ENCODE measurements at places on chromosomes 5 and 9.

DNA sequence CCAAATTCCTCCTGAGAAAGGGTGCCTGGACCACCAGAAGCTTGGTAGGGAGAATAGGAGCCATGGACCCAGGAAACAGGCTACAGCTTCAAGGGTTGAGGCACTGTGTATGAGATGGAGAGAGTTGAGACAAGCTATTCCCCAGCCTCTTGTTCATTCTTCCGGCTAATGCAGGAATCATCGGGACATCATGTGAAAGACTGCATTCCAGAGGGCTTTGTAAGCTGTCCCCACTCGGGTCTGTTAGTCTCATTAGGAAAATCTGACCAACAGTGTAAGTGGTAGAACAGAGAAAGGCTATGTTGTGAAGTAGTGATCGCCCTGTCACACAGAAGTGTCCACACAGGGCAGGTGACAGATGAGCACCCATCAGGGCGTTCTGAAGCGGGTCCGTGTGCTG, 81.4 kb downstream of the GABBR2 start:
- H3K4me1 ChIP-seq: peaks cover 3% of the 10 kb centered on the region
- no peak overlapping the region for H3K4me3 ChIP-seq
- DNase-seq: no peak
- H3K27me3 ChIP-seq: no peaks in the 10 kb centered on the region
- H3K36me3 ChIP-seq: no peaks in the 10 kb centered on the region
- no peak overlapping the region for H3K27ac ChIP-seq

GRCh38 chr9:32371279-32371678, 13.2 kb upstream of the ACO1 start:
- DNase-seq: no peak
- no peaks in the 10 kb centered on the region for H3K4me1 ChIP-seq
- no peaks in the 10 kb centered on the region for H3K36me3 ChIP-seq
- no peak overlapping the region for H3K4me3 ChIP-seq
- H3K27me3 ChIP-seq: no peaks in the 10 kb centered on the region

- no peaks in the 10 kb centered on the region for H3K36me3 ChIP-seq
- H3K27ac ChIP-seq: no peak overlapping the region
- peaks cover 10% of the 10 kb centered on the region for H3K27me3 ChIP-seq
Measured at GRCh38 chr5:154546719-154547118, 68.7 kb upstream of the HAND1 start.

DNA sequence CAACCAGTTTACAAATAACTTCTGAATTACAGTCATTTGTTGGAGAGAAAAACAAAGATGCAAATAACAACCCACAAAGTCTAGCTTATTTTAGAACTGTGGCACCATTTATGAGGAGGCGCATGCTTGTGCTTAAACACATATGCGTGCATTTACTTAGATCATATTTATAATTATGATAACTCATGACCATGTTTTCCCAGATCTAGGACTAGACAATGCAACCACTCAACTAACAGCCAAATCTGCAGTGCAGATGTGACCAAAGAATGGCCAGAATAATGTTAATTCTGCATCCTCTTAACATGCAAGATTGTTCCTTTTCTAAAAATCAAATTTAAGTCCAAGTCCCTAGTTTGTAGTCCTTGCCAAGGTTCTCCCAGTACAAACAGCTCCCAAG, 167.3 kb upstream of the FST start:
- no peak for DNase-seq
- no peak overlapping the region for H3K4me3 ChIP-seq
- no peaks in the 10 kb centered on the region for H3K36me3 ChIP-seq

DNA sequence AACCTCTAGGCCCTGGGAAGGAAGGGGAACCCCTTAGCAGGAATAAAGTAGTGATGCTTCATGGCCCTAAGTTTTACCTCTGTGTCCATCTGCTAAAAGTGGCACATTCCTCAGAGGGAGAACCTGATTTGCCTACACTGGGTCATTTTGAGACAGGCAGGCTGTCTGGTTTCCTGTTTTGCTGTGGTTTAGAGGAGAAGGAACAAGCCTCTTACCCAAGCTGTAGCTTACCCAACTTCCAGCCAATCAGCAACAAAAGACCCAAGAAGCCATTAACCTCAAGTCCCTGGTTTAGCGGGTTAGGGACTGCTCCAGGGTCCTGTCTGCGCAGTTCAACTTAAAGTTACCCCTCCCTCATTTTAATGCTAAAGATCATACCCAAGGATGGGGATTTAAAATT, 411.0 kb downstream of the MAT2B start:
- H3K4me1 ChIP-seq: peaks cover 6% of the 10 kb centered on the region
- no peaks in the 10 kb centered on the region for H3K27me3 ChIP-seq
- no peak for DNase-seq
- H3K36me3 ChIP-seq: no peaks in the 10 kb centered on the region
- H3K27ac ChIP-seq: no peak overlapping the region

DNA sequence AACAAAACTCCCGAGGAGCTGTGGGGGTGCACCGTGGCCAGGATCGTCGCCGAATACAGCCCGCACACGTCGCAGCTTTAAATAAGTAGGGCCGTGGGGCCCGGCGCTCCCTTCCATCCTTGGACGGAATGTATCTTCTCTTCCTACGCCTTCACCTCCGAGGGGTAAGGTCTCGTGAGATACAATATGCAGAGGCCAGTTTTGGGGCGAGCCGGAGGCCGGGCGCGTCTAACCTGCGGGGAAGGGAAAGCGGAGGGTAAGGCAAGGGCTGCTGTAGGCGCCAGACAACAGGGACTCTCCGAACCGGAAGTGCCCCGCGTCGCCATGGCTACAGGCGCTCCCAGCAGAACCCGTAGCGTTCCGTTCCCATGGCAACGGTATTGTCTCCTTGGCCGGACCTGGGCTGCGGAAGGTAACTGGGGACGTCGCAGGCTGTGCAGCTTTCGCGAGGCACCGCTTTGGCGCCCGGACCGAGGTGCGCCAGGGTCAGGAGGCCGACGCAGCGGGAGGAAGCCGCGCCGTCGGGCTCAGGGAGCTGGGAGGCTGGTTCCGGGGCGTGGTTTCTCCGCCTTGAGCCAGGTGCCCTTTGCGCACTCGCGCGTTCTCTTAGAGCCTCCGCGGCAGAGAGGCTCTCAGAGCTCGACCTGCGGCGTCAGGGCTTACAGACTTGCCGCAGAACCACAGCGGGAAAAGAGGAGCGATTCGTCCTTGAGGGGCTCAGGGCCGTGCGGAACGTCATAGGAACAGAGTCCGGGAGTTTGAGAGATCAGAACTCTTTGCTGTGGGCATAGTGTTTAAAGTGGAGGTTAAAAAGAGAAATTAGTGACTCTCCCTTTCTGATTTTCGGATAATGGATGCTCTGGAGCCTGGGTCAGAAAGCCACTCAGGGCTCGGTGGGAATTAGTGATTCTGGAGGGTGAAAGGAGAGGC, at the start of gene TTC23L:
TSS of gene TTC23L (plus strand) at position 380 of the 930 bp plus-strand sequence. CDS start 1,508 bp downstream, outside the sequence.
- peaks cover 5% of the 10 kb centered on the region for H3K4me1 ChIP-seq
- peak within 1 kb of the TSS; percentile 79 for H3K27ac ChIP-seq
- H3K4me3 ChIP-seq: peak within 1 kb of the TSS; percentile 90
- DNase-seq: peak; percentile 90

DNA sequence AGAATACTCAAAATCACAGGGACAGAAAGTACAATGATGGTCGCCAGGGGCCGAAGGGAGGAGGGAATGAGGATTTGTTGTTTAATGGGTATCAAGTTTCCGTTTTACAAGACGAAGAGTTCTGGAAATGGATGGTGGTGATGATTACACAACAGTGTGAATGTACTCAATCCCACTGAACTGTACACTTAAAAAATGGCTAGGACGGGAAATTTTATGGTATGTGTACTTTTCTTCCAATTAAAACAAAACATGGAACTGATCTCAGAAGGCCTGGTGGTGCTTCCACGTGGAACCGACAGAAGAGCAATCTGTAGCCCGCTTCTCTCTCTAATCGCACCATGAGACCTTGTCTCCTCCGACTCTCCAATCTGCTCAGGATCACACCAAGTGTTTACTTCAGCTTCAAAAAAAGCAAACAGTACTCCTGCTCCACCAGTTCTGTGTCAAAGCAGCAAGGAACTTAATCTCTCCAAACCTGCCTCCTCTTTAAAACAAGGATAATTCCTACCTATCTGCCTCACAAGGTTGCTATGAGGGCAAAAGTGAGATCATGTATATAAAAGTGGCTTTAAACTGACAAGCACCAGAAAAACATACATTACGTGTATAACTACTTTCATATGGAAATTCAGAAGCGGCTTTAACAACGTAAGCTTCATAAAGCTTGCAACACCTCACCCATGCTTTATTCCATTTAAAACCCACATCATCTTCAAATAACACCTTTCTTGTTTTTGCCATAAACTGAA, 2.1 kb downstream of the ECPAS start:
- H3K27ac ChIP-seq: peak overlapping the region; percentile 78
- H3K4me3 ChIP-seq: peak overlapping the region; percentile 93
- no peak for DNase-seq
- peaks cover 19% of the 10 kb centered on the region for H3K4me1 ChIP-seq

DNA sequence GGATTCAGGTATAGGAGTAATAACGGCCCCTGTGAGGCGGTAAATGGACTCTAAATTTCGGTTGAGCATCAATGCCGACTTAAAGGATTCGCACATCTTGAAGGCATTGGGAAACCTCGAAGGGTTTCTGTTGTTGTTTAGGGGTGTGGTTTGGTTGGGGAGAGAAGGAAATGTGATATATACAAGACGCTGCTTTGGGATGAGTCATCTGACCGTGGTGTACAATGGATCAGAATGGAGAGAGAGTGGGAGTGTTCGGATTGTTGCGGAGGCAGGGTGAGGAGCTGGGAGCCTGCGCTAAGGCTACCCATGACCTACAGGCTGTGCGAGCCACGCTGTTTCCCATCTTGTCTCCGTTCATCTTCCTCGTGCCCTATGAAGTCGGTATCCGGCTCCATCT, 60.4 kb upstream of the ERCC6L2 start:
- no peak overlapping the region for H3K4me3 ChIP-seq
- DNase-seq: no peak
- no peaks in the 10 kb centered on the region for H3K36me3 ChIP-seq
- H3K27ac ChIP-seq: no peak overlapping the region

DNA sequence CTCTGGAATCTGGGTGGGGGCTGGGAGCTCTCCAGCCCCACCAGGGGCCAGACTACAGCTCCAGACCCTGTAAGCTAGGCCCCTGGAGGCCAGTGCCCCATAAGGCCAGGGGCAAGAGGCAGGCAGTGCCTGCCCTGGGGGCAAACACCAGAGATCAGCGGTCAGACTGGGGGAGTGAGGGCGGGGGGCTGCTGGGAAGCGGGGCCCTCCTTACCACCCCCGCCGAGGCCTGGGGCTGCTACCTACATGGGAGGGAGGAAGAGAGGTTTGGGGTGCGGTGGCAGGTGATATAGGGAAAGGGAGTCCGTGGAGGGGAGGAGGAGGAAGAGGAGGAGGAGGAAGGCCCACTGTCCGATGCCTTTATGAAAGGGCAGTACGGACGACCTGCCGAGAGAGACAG, 12.7 kb downstream of the PRR7 start:
- DNase-seq: no peak
- H3K27me3 ChIP-seq: peaks cover 21% of the 10 kb centered on the region
- peaks cover 20% of the 10 kb centered on the region for H3K36me3 ChIP-seq

DNA sequence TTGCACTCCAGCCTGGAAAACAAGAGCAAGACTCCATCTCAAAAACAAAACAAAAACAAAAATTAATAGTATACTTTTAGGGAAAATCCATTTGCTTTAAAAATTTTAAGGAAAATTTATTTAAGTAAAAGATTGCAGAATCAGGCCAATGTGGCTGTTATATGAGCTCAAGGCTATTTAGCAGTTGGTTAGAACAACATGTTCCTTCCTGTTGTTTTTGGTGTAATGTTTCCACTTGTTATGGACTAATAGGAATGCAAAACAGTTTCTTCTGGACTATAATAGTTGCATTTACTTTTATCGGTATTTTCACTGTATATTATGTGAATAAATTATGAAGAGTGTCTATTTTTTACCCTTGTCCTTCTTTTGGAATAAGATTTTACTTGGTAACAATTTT, 3.0 kb upstream of the CDC42SE2 start:
- no peak overlapping the region for H3K27ac ChIP-seq
- H3K36me3 ChIP-seq: peaks cover 5% of the 10 kb centered on the region
- peaks cover 15% of the 10 kb centered on the region for H3K4me1 ChIP-seq
- no peak overlapping the region for H3K4me3 ChIP-seq

DNA sequence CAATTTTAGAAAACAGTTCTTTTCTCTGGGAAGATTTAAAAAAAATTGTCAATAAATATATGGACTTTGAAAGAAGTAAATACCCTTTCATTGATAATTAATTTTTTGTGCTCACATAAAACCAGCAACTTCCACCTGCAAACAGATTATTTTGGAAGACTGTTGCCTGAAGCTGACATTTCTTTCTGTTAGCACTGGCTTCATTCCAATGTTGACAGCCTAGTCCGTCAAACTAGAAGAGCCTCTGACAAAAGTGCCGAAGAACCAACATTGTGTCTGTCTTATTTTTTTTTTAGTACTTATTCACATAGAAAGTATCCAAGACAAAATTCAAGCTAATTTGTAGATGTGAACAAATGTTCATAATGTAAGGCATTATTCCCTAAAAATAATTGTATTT, 108.6 kb upstream of the TMEM161B start:
- DNase-seq: no peak
- peaks cover 11% of the 10 kb centered on the region for H3K4me1 ChIP-seq
- H3K27ac ChIP-seq: no peak overlapping the region
- H3K4me3 ChIP-seq: no peak overlapping the region
- H3K36me3 ChIP-seq: no peaks in the 10 kb centered on the region

- no peak for DNase-seq
- H3K4me3 ChIP-seq: no peak overlapping the region
- H3K4me1 ChIP-seq: peaks cover 18% of the 10 kb centered on the region
- H3K27me3 ChIP-seq: peaks cover 1% of the 10 kb centered on the region
- H3K36me3 ChIP-seq: no peaks in the 10 kb centered on the region
Measured at GRCh38 chr5:173764332-173765028, 123.7 kb upstream of the CPEB4 start.

GRCh38 chr5:142320851-142321560, 3.8 kb downstream of the SPRY4 start:
- peak overlapping the region; percentile 55 for H3K27ac ChIP-seq
- no peak for DNase-seq
- peaks cover 69% of the 10 kb centered on the region for H3K4me1 ChIP-seq
- H3K4me3 ChIP-seq: peak overlapping the region; percentile 87
- H3K27me3 ChIP-seq: peaks cover 6% of the 10 kb centered on the region

GRCh38 chr9:89802781-89803355, 198.1 kb downstream of the GADD45G start:
- no peak overlapping the region for H3K27ac ChIP-seq
- H3K4me1 ChIP-seq: peaks cover 24% of the 10 kb centered on the region
- H3K27me3 ChIP-seq: peaks cover 2% of the 10 kb centered on the region
- no peak overlapping the region for H3K4me3 ChIP-seq
